ENCODE measurements at places on chromosomes 4 and X. TPM values are rescaled to one million over a fixed set of nuclear protein-coding genes. Genes with fewer than 3 reads are reported as not detected.

CT47B1 gene
- total RNA-seq = not detected

DOCK11 gene
- total RNA-seq = 30.8 TPM

UCHL1 gene
- total RNA-seq = 397 TPM

SPATA18 gene
- 17.7 TPM for total RNA-seq

FGFBP2 gene
- total RNA-seq = not detected

C1QTNF7 gene
- total RNA-seq = 1.5 TPM

FRMPD3 gene
- total RNA-seq = under 0.01 TPM

DMP1 gene
- not detected for total RNA-seq

ZDHHC15 gene
- total RNA-seq = 0.17 TPM

MEPE gene
- total RNA-seq = not detected

MAGEA2B gene
- not detected for total RNA-seq

PRKX gene
- total RNA-seq = 10.8 TPM

TLR1 gene
- 1.3 TPM for total RNA-seq

ATP2B3 gene
- not detected for total RNA-seq

AFM gene
- total RNA-seq = not detected

GPAT3 gene
- total RNA-seq = 2.1 TPM

CT47A7 gene
- total RNA-seq = not detected

RASSF6 gene
- not detected for total RNA-seq

ZBED1 gene
- 27.7 TPM for total RNA-seq

BTC gene
- total RNA-seq = 3.1 TPM

FGFBP1 gene
- total RNA-seq = not detected

TEX13D gene
- total RNA-seq = not detected
